ENCODE measurements at places on chromosomes 6 and 20. TPM values are rescaled to one million over a fixed set of nuclear protein-coding genes. Genes with fewer than 3 reads are reported as not detected.

The UNC93A gene
- not detected for total RNA-seq

The TTK gene
- 24.3 TPM for total RNA-seq

The APCDD1L gene
- total RNA-seq, result not detected

The AVP gene
- not detected for total RNA-seq

The PNLDC1 gene
- 0.30 TPM for total RNA-seq

The MLN gene
- not detected for total RNA-seq

The CLPSL1 gene
- total RNA-seq, result not detected

The ADGRG6 gene
- total RNA-seq, result 0.67 TPM

The SLC22A1 gene
- total RNA-seq, result 0.75 TPM

The PDE7B gene
- 0.40 TPM for total RNA-seq

The EFCAB8 gene
- total RNA-seq, result 0.21 TPM

The SNTA1 gene
- 5.4 TPM for total RNA-seq

The VWA7 gene
- total RNA-seq, result 1.9 TPM

The NHSL1 gene
- 0.38 TPM for total RNA-seq

The CAP2 gene
- total RNA-seq, result not detected

The KCNK15 gene
- total RNA-seq, result 0.27 TPM

The RIPPLY2 gene
- total RNA-seq, result not detected

The EYA2 gene
- total RNA-seq, result not detected

The LTB gene
- total RNA-seq, result 181 TPM

The UTRN gene
- 31.5 TPM for total RNA-seq

The SIRPB1 gene
- total RNA-seq, result 1.4 TPM

The RNF39 gene
- not detected for total RNA-seq

The PPDPF gene
- total RNA-seq, result 163 TPM

The TDP2 gene
- total RNA-seq, result 44.8 TPM

The SOX18 gene
- total RNA-seq, result not detected

The ZNF512B gene
- 11.3 TPM for total RNA-seq

The KHDRBS2 gene
- total RNA-seq, result not detected

The SLC13A3 gene
- not detected for total RNA-seq

The KCNQ5 gene
- 12.3 TPM for total RNA-seq

The PCIF1 gene
- total RNA-seq, result 26.1 TPM

The NELFCD gene
- total RNA-seq, result 94.5 TPM

The ESR1 gene
- 0.15 TPM for total RNA-seq

The EPHA7 gene
- total RNA-seq, result not detected

The HRH3 gene
- total RNA-seq, result not detected

The CPXM1 gene
- 1.6 TPM for total RNA-seq

The ANKRD6 gene
- 4.7 TPM for total RNA-seq

The PI16 gene
- 0.23 TPM for total RNA-seq

The IL17A gene
- total RNA-seq, result 0.61 TPM

The BPIFA1 gene
- total RNA-seq, result not detected

The CALHM5 gene
- total RNA-seq, result not detected

The NKX2-4 gene
- not detected for total RNA-seq

The HLA-A gene
- total RNA-seq, result 1,039 TPM

The HLA-DQB2 gene
- not detected for total RNA-seq

The HNF4A gene
- not detected for total RNA-seq

The SYCP2 gene
- 3.9 TPM for total RNA-seq

The SNRPB gene
- total RNA-seq, result 463 TPM

The PRR18 gene
- total RNA-seq, result 0.10 TPM

The ZSCAN16 gene
- total RNA-seq, result 3.2 TPM

The RUNX2 gene
- total RNA-seq, result 22.2 TPM

The UBE2J1 gene
- 31.2 TPM for total RNA-seq

The OR2B6 gene
- total RNA-seq, result not detected

The CLVS2 gene
- not detected for total RNA-seq
